Stimulated activated CD8-positive, alpha-beta memory T cell treated with anti-CD3 and anti-CD28 coated beads, Interleukin-7, amount 100 ng/mL, for 48 hours (primary cell): ENCODE measurements at places on chromosomes 11 and 22.

DNA sequence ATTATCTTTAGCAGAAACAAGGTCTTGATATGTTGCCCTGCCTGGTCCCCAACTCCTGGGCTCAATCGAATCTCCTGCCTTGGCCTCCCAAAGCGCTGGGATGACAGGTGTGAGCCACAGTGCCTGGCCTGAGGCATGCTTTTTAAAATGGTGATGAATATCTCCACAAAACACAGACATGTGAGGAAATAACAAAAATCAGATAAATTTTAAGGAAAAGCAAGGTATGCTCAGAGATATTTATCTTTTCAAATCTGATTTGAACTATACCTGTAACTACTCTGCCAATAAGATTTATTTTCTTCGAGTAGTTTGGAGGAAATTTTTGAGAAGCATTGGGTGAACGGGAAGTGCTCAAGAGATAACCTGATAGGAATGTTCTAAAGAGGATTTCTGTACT, 35.9 kb upstream of the MMP20 start:
- DNase-seq: no peak

DNA sequence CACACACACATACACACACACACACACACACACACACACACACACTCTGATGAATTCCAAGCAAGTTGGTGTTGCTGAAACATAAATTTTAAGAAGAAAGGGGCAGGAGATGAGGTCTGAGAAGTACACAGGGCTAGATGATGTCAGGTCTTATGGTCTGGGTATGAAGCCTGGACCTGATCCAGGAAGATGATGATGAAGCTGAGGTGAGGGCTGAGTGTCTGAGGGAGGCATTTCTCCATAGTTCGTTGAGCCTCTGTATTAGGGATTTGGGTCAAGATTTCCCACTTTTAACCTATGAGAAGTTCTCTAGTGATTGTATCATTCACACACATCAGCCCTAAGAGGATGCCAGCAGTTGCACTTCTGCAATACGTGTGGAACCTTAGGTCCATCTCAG, 32.6 kb downstream of the KREMEN1 start:
- no peak for DNase-seq

DNA sequence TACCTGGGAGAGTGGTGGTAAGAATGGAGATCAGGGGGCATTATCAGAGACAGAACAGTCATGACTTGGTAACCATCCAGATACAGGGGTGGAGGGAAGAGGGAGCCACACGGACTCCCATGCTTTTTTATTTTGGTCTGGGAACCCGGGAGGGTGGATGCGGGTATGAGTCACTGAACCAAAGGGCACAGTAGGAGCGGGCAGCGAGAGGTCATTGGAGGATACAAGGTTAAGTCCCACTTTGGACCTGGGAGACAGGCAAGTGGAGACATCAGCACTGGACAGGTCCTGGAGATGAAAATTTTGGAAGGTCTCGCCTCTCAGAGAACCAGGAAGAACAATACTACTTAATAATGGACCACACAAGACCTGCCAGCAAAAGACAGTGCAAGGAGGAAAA, 6.7 kb downstream of the HDHD5 start:
- no peak for DNase-seq

- no peak for DNase-seq
These were observed 83.0 kb downstream of the MORC2 start for GRCh38 chr22:30885591-30885990.

GRCh38 chr11:47216121-47216798, 1.5 kb downstream of the DDB2 start:
- DNase-seq: peak; percentile 46

GRCh38 chr11:62556875-62557631, 10.4 kb upstream of the AHNAK start:
- DNase-seq: no peak

DNA sequence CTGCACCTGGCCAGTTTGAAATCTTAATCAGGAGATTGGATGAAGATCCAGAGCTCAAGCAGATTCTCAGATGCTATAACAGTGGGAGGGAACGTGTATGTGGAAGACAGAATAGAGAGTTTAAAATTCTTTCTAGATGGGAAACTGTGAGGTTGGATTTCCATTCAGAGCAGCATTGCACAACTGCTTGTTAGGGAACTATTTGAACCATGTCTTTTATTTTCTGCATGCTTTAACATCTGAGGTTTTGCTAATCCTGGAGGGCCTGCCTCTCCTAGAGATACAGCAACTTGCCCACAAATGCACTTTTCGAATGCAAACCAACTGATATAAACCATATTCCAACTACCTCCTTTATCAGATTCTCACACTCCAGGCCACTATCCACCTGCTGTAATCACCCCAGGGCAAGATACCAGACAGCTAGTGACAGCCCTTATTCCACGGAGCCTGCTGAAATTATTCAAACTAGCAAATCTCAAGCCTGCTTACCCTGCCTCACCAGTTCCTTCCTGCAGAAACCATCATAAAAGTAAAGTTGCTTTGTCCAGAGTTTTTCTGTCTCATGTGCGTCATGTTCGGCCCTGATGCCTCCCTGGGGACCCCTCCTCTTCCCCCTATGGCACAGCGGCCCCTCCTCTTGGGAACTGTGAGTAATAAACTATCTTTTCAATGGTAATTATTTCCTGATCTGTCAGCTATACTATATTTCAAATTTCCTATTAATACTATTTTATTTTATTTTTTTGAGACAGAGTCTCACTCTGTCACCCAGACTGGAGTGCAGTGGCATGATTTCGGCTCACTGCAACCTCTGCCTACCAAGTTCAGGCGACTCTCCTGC, 18.4 kb upstream of the SEC14L4 start:
- DNase-seq: no peak

GRCh38 chr22:38601221-38601764, 31.3 kb upstream of the DMC1 start:
- no peak for DNase-seq

- DNase-seq: no peak
These were observed 105.0 kb downstream of the TRPC6 start for GRCh38 chr11:101478587-101479369.

GRCh38 chr11:96338910-96339705, 3.9 kb downstream of the MAML2 start:
- no peak for DNase-seq

DNA sequence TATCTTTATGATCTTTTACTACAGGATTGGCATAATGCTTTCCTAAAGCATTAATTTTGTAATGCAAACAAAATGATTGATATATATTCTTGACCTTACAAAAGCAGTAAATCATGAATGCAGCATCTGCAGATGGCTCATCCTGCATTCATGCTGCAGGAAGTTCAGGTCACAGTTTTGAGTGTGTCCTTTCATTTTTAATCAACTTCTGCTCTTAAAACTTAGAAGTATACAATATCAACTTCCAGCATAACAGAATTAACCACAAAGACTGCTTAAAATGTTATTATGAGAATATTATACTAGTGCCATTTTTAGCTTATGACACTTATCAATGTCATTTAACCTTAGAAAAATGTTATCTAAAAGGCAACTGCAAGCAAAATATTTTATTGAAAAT, 54.0 kb downstream of the SLC36A4 start:
- DNase-seq: no peak

DNA sequence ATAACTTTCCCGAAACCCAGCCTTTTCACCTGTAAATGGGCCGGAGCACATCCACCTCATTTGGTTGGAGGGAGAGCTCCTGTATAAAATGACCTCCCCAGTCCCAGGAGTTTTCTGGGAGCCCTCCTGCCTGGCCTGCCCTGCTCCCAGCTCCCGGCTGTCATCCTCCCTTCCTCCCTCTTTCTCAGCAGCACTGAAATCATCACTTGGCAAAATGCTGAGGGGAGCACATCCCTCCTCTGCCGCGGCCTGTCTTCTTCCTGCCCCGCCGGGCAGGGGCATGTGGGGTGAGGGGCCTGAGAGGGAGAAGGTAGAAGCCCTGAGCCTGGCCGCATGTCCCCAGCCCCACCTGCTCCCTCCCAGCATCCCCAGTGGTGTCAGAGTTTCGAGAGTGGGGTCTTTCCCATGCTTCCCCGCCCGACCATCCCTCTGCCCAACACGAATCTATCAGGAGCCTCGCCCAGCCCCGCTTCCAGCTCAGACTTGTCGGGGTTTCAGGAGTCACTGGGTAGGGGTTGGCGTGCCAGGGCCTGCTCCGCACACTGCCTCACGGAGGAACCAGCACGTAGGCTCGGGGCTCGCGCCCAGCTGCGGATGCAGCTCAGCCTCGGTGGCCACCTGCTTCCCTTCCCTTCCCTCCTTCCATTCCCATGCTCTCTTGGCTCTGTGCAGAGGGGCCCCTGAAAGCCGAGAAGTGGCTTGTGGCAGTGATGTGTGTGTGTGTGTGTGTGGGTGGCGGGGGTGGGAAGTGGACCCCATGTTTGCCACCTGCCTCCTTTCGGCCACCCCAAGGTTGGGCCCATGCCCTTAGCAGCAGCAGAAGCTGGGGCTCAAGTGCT, 37.1 kb downstream of the NECTIN1 start:
- DNase-seq: no peak

- DNase-seq: peak; percentile 69
These were observed 9.5 kb upstream of the EHD1 start for GRCh38 chr11:64887757-64888405.
